ENCODE measurements at places on chromosomes 7 and 10.

DNA sequence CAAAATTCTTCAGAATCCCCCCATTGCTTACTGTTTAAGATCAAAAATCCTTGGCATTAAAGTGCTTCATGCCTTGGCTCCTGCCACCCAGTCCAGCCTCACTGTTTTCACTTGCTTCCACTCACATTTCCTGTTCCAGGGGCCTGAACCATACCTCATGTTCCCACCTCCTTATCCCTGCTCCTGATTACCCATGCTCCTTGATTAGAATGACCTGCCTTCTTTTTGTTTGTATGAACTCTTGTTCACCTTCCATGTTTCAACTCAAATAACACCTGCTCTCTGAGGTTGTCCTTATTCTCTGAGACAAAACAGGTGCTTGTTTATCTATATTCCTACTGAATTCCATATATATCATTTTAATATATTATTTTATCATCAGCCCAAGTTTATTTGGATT lies 77.1 kb upstream of the VSTM2A start:
- DNase-seq = no peak

DNA sequence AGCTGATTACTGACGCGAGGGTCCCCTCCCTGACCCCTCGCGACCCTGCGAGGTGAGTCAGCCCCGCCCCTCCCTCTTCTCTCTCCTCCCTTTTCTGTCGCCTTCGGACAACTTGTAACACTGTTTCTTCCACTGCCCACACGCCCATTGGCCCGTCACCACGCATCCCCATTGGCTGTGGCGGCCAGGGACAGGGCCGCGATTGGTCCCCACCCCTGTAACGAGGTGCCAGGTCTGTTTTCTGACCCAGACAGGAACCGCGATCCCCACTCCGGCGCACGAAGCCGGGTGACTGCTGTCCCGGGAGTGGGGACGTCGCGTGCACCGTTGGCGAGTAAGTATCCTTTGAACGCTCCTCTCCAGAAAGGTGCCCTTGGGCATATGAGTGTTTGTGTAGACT lies at the start of gene STRA8:
TSS of gene STRA8 (plus strand) at position 269 of the 400 bp plus-strand sequence. CDS start 6,687 bp downstream, outside the sequence.
- DNase-seq = no peak

GRCh38 chr7:98209166-98209920 lies 1.9 kb upstream of the BHLHA15 start:
- no peak for DNase-seq

DNA sequence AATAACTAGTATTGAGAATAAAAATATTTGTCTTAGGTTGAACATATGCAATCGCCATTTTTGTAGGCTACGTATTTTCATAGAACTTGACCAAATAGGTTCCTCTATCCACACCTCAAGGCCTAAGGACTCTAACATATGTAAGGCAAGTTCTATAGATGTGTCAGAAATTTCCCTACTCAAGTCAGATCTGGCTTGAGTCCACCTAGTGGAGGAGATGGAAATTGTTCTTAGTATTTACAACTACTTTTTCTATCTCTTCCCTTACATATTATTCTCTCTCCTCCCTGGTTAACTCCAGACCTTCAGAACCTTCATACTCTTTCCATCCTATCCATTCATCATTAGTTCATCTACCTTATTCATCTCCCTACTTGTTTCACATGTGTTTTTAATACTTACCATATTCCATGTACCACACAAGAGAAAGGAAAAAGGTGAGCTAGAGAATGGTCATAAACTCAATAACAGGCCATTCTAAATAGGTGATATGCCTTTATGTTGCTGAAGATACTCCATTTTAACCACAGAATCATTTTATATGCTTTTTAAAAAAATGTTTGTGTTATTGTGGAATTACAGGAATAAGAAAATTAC lies 174.5 kb upstream of the HDAC9 start:
- DNase-seq = no peak

GRCh38 chr10:133289761-133290160 lies 13.1 kb upstream of the ADAM8 start:
- no peak for DNase-seq

DNA sequence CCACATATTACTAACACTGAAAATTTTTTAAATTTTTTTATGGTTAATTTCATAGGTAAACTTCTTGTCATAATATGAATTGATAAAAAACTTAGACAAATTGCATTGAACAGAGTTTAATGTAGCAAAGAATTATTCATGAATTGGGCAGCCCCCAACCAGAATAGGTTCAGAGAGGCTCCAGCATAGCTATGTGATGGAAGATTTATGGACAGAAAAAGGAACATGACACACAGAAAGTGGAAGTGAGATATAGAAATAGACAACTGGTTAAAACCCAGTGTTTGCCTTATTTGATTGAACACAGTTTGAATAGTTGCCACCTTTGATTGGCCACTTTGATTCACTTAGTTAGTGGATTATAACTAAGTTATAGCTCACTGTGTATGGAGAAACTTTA lies 87.2 kb downstream of the AHR start:
- DNase-seq = no peak

- no peak for DNase-seq
These were observed 700.4 kb downstream of the KCNMA1 start for GRCh38 chr10:76937181-76937600.

DNA sequence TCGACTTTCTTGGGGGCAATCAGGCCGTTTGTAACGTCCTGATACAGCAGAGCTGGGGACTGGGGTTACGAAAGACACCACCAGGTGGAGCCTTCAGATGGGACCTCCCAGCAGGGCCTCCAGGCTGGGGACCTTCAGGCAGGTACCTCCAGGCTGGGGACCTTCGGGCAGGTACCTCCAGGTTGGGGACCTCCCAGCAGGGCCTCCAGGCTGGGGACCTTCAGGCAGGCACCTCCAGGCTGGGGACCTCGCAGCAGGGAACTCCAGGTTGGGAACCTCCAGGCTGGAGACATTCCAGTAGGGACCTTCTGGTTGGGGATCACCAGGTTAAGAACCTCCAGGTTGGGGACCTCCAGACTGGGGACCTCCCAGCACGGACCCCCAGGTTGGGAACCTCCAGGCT lies 23.5 kb upstream of the GPR146 start:
- no peak for DNase-seq

DNA sequence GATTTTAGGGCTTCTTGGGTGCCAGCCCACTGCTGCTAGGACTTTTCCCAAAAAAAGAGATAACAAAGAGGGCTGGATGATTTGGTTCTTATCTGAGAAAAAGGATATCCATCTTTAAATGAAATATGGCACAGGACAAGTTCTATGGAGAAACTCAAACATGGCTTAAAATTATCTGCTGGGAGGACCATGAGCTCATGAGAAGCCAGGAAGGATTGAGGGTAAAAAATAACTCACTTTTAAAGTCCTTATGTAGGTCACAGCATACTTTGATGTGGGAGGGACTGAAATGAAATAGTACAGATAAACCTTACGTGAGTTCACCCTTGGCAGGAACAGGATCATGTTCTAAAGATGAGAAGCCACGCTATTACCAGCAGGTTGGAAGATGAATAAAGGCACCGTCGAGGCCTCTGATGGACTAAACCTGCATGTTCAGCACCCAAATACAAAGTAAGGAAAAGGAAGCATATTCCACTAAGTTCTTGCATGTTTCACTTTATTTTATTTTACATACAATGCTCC lies 369.2 kb upstream of the KLF6 start:
- DNase-seq = no peak

DNA sequence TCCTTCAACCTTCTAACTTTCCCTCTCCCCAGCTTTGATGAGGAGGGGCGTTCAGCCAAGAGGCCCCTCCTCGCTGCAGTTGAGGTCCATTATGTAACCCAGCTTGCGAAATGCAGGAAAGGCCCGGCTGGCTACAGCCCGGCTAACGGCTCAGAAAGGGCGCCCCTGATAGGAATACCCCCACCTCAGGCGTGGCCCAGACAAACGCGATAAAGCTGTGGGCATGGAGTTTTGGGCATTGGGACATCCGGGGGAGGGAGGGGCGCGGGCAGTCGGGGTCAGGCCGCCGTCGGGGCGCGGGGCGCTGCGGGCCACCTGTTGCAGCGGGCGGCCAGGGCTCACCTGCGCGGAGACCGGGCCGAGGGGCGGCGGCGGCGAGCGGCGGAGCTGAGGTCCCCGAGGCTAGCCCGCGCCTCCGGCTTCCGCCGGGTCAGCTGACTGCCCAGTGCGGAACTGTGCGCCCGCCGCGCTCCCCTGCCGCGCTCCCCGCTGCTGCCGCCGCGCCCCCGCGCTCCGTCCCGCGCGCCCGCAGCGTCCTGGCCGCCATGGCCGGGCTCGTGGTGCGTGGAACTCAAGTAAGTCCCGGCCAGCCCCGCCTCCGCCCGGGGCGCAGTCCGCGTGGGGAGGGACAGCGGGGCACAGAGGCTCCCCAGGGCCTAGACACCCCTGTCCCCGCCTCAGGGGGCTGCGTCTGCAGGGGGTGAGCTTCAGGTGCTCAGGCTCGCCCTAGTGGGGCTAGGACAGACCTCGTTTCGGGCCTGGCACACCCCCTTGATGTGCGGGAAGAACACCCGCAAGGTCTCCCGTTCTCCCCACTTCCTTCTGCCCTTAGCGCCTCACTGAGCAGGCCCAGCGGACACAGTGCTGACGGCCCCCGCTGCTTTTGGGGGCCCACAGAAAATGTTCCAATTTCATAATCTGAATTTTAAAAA lies at the start of gene LRMDA:
TSS of gene LRMDA (plus strand) at position 445 of the 932 bp plus-strand sequence.
- no peak for DNase-seq

DNA sequence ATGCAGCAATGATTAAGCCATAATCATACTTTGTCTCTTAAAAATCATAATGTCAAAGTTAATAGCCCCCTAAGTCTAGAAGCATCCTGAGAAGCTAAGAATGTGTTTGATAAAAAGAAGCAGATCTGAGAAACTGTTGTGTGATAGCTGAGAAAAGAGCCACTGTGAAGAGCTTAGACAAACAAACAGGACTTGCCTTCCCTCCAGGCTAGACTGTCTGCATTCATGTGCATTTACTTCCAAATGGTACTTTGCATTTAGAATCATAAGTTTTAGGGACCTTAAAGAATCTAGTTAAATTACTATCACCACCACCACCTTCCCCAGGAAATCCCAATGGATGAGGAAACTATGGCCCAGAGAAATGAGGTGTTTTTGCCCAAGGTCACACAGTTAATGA lies 62.7 kb upstream of the NFKB2 start:
- DNase-seq = no peak

- no peak for DNase-seq
These were observed 64.9 kb upstream of the ADRB1 start for GRCh38 chr10:113978802-113979201.

DNA sequence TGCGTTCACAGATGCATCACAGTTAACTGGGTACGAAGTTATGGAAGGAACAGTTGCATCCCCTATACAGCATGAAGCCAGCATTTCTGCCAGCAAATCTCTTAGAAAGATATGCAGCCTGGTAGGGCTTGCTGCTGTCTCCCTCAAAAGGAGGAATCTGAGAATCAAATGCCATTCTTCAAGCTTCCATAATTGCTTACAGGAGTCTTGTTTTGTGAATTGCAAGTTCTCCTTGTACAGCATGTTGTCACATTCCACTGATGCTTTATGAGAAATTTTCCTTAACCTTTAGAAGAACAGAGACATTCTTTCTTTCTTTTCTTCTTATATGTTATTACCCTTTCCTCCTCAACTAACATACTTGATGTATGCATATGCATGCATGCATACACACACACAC lies 134.6 kb downstream of the CHRM2 start:
- no peak for DNase-seq

DNA sequence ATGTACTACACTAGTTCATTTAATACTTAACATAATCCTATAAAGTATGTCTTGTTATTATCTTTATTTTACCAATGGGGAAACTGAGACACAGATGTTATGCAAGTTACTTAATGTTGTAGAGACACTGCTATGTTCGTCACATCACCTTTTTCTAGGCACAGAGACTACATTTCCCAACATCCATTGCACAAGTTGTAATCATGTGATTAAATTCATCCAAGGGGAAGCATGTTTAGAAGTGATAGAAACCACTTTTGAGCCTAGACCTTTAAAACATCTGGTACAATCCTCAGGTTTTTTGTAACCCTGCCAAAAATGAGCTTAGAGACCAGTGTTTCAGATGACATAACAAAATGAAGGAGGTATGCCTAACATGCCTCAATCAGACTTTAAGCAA lies 386.8 kb upstream of the HPS1 start:
- no peak for DNase-seq

All from NCI-H187 (cell line).